Sciatic nerve (tissue), 2 donors: ENCODE measurements at places on chromosomes 6 and 20. TPM values are rescaled to one million over a fixed set of nuclear protein-coding genes. Genes with fewer than 3 reads are reported as not detected.

- DNase-seq: no peak
Observed at GRCh38 chr6:94389218-94389617, 969.9 kb upstream of the EPHA7 start.

GRCh38 chr6:112235956-112236355 is 18.4 kb downstream of the LAMA4 start:
- no peak for DNase-seq

The ZBP1 gene
- 0.49 TPM for total RNA-seq

- DNase-seq: peak; percentile 69
Observed at GRCh38 chr20:31666258-31667042, 28.7 kb downstream of the COX4I2 start.

- peak; percentile 81 for DNase-seq
Observed at GRCh38 chr20:53623454-53624211, 30.0 kb upstream of the ZNF217 start.

GRCh38 chr6:12436224-12436623 is 146.1 kb downstream of the EDN1 start:
- no peak for DNase-seq
